ENCODE measurements at places on chromosomes 1 and 21.

- DNase-seq, result no peak
These were observed 10.2 kb downstream of the PPFIA4 start for GRCh38 chr1:203036537-203036936.

- DNase-seq, result no peak
These were observed 402.3 kb upstream of the USP24 start for GRCh38 chr1:55617288-55617982.

DNA sequence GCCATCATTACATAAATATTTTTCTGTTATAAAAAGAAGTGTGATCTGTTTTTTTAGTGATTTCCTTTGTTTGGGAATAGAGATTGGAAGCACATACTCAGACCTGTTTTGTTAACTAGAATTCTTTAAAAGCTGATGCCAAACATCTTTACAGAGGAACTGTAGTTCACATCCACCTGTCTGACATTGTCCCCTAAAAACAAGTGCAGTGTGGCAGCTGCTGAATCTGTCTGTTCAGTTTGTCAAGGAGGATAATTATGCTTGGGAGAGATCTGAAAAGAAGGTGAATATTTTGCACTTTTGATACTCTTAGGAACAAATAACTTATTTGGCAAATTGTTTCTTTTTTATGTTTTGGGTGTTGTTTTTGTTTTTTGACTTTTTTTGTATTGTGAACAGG, 13.6 kb downstream of the AGMAT start:
- DNase-seq, result no peak

GRCh38 chr1:56225964-56226815, 353.2 kb downstream of the PLPP3 start:
- no peak for DNase-seq

All from psoas muscle (tissue), 8 donors.